Kidney epithelial cell (primary cell): ENCODE measurements at places on chromosomes 3 and 15. TPM values are rescaled to one million over a fixed set of nuclear protein-coding genes. Genes with fewer than 3 reads are reported as not detected.

- no peak for DNase-seq
These were observed 452.1 kb upstream of the RASGRP1 start for GRCh38 chr15:39016706-39017105.

The SELENOT gene
- total RNA-seq: 109 and 135 TPM in 2 replicates

GRCh38 chr3:54127499-54128056 is 5.2 kb downstream of the CACNA2D3 start:
- DNase-seq: no peak

The TGM4 gene
- total RNA-seq: not detected in 2 replicates

- peak; percentile 34 for DNase-seq
These were observed 12.7 kb downstream of the LCMT2 start for GRCh38 chr15:43317566-43318184.

The PCLAF gene
- 2.6 and 8.4 TPM in 2 replicates for total RNA-seq

- DNase-seq: no peak
These were observed 8.3 kb downstream of the POLG start for GRCh38 chr15:89326316-89326715.

The GPR15 gene
- not detected in 2 replicates for total RNA-seq

The PFN2 gene
- total RNA-seq: 97.1 and 98.0 TPM in 2 replicates

The CFAP44 gene
- 2.4 and 9.9 TPM in 2 replicates for total RNA-seq

The SLC25A20 gene
- total RNA-seq: 6.9 and 12.3 TPM in 2 replicates

The CLDN18 gene
- total RNA-seq: not detected in 2 replicates

DNA sequence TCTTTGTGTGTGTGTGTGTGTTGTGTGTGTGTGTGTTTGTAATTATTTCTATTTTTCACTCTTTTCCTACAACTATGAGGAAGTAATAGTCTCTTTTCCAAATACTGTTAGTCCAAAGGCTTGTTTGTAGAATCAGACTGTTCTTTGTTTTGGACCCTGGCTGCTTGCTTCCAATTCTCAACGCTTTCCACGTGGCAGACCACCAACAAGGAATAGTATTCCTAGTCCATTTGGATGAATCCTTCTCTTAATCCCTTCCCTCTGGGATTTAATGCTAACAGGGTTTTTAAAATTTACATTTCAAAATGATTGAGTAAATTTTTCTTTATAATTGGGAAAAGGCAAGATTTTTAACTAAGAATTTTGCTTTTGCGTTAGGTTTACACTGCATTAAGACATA is 62.7 kb downstream of the ADAMTSL3 start:
- no peak for DNase-seq

- no peak for DNase-seq
These were observed 5.7 kb upstream of the DYNLT2B start for GRCh38 chr3:196323691-196324090.

GRCh38 chr3:157174290-157174648 is 14.3 kb upstream of the CCNL1 start:
- no peak for DNase-seq

- no peak for DNase-seq
These were observed 207.3 kb downstream of the XXYLT1 start for GRCh38 chr3:195063581-195064193.
